Kidney (tissue), 22 donors: ENCODE measurements at places on chromosomes 3 and 15.
A peak's percentile ranks its signal among the peaks of the same experiment; 100 is the strongest.

- H3K27me3 ChIP-seq, result no peaks in the 10 kb centered on the region
- H3K4me3 ChIP-seq, result no peak overlapping the region
- no peaks in the 10 kb centered on the region for H3K36me3 ChIP-seq
- H3K4me1 ChIP-seq, result no peaks in the 10 kb centered on the region
- H3K27ac ChIP-seq, result no peak overlapping the region
These were observed 34.8 kb downstream of the COMMD2 start for GRCh38 chr3:149717391-149718056.

DNA sequence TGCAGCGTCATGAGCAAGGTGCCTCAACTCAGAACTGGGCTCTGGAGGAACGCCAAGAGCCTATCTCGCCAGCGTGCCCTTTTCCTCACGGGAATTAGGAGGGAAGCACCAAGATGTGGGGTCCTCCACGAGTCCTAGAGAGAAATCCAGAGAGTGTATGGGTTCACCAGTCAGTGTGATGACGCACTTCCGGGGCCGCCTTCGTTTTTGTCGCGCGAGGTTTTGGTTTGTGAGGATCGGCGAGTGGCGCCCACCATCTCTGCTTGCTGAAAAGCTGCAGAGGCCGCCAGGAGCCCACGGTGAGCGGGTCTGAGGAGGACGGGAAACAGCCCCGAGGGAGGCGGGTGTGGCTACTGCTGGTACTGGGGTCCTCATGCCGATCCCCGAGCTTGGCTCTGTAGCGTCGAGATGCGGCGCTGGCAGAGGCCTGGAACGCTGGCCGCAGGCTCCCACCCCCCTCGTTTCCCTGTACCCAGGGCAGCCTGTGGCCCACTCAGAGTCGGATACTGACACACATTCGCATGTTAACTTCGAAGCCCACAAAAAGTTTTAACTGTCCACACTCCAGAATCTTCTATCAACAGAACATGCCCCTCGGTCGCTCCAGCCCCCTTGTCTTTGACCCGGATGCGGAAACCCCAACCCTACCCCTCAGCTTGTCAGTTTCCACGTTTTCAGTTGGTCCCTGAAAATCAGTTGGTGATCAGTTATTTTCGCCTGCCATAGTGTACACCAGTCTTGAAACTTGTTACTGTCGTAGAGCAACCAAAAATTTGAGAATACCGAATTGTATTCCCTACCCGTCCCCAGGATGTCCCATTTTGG lies 30.4 kb downstream of the ZNF662 start:
- no peaks in the 10 kb centered on the region for H3K4me1 ChIP-seq
- H3K27me3 ChIP-seq, result no peaks in the 10 kb centered on the region
- H3K27ac ChIP-seq, result no peak overlapping the region

DNA sequence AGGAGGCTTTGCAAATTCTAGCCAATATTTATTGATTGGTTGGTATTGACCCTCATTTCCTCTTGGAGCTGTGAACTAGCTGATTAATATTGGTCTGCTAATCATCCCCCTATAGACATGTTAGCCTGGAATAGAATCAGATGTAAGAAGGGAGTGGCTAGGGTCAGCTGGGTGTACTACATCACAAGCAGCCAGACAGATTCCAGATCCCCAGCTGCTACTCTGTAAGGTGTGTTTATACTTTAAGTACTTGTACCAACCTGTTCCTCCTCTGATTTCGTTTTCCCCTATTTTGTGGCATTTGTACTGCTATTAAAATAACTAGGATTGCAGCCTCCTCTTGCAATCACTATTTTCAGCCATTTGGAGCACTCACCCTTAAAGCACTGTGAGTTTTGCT lies 49.9 kb downstream of the PARP15 start:
- H3K36me3 ChIP-seq, result no peaks in the 10 kb centered on the region
- no peak overlapping the region for H3K27ac ChIP-seq
- no peaks in the 10 kb centered on the region for H3K27me3 ChIP-seq

GRCh38 chr3:62570888-62571287 lies 197.5 kb upstream of the FEZF2 start:
- no peaks in the 10 kb centered on the region for H3K36me3 ChIP-seq
- no peak for DNase-seq
- H3K4me1 ChIP-seq, result no peaks in the 10 kb centered on the region
- H3K4me3 ChIP-seq, result no peak overlapping the region
- H3K27ac ChIP-seq, result no peak overlapping the region

DNA sequence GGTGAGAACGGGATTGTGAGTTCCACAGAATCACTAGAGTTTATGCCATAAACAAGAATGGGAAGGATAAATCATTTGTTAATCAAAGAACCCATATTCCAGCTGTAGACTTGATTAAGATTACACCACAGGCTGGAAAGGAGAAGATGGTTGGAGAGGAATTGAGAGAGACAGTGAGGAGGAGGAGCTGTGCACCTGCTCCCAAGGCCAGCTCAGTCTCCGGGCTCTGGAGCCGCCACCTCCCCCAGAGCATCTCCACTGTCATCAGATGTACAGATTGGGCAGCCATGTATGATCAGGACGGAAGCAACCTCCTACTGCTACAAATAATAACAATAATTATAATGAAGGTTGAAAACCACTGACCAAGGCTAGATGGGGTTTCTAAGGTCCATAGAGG lies 170.0 kb downstream of the MINAR1 start:
- H3K27ac ChIP-seq, result no peak overlapping the region
- DNase-seq, result no peak
- no peaks in the 10 kb centered on the region for H3K36me3 ChIP-seq
- no peaks in the 10 kb centered on the region for H3K27me3 ChIP-seq
- H3K4me1 ChIP-seq, result no peaks in the 10 kb centered on the region

- H3K4me3 ChIP-seq, result no peak overlapping the region
- no peaks in the 10 kb centered on the region for H3K4me1 ChIP-seq
- H3K27me3 ChIP-seq, result no peaks in the 10 kb centered on the region
- no peak overlapping the region for H3K27ac ChIP-seq
- no peaks in the 10 kb centered on the region for H3K36me3 ChIP-seq
These were observed 8.8 kb downstream of the ADPRH start for GRCh38 chr3:119588112-119588511.

DNA sequence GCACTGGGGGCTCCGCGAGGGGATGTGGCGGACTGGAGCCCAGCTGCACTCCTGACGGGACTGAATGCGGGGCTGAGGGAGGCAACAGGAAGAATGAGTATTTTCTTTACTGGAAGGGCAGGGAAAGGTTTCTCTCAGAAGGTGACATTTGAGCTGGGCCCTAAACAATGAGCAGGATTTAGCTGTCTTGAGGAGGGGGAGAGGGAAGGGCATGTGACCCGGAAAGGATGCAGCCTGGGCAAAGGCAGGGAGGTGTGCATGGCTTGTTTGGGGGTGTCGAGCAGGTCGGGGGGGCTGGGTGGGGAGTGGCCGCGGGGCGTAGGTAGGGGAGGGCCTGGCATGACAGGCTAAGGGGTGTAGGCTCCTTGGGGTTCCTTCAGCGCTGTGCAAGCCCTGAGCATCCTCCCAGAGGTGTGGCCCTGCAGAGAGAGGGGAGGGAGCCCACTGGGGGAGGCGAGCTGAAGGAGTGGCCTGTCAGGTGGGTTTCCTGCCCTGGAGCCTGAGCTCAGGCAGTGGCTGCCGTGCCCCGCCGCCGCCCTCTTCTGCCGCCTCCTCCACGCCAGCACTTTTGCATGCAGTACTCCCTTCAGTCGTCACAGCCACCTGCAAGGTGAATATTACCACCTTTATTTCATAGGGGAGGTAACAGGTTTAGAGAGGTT lies 17.2 kb upstream of the ANKDD1A start:
- H3K27me3 ChIP-seq, result no peaks in the 10 kb centered on the region
- peak overlapping the region; percentile 67 for H3K27ac ChIP-seq
- H3K4me1 ChIP-seq, result no peaks in the 10 kb centered on the region
- H3K36me3 ChIP-seq, result no peaks in the 10 kb centered on the region

DNA sequence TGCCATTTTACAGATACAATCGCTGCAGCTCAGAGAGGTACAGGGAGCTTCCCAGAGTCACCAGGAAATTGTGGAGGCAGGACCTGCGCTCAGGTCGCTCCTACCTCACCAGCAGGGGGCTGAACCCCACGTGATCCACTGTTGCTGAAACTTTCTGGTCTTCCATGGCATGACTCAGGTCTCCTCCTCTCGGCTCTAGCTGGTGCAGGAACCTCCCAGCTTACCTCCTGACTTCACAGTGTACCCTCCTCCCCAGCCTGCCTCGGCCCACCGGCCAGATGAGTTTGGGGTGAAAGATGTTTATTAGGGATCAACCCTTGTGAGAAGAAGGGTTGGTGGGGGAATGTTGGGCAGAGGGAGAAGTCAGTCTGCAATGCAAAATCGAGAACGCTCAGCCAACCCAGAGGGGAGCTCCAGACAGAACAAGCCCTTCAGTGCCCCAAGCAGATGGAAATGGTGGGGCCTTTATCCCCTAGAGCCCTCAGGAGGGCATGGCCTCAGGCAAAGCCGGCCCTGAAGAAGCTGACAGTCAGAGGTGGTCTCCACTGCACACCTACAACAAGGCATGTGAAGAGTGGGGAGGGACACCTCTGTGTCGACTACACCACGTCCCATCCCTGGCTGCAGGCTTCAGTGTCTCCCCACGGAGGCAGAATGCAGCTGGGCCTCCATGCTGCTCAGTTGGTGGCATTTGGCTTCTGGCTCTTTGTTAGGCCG lies 118.6 kb upstream of the PRR20G start:
- DNase-seq, result no peak
- H3K4me1 ChIP-seq, result no peaks in the 10 kb centered on the region
- no peak overlapping the region for H3K27ac ChIP-seq
- no peak overlapping the region for H3K4me3 ChIP-seq

GRCh38 chr3:172885704-172886103 lies 135.2 kb downstream of the ECT2 start:
- no peaks in the 10 kb centered on the region for H3K4me1 ChIP-seq
- H3K27me3 ChIP-seq, result no peaks in the 10 kb centered on the region
- H3K4me3 ChIP-seq, result no peak overlapping the region
- no peak overlapping the region for H3K27ac ChIP-seq

DNA sequence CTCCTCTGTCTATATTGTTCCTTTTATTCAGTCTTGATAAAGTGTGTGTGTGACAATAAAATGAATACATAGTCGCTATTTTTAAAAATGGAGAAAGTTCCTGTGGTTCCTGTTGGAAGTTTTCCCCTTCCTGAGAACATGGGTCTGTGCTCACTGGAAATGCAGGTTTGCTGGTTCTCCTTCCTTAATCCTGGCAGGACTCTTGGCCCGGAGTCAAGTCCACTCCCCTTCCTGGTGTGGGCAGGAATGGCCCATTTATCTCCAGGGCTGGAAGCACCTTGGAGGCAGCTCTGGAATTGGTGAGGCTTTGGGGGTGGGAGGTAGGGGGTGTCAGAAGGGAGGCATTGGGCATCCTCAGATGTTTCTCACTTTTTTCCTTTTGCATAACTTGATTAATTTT lies 30.1 kb downstream of the FOXL2 start:
- DNase-seq, result peak; percentile 89
- no peaks in the 10 kb centered on the region for H3K27me3 ChIP-seq
- H3K27ac ChIP-seq, result no peak overlapping the region

GRCh38 chr15:42692997-42693396 lies 43.9 kb downstream of the CDAN1 start:
- H3K4me1 ChIP-seq, result no peaks in the 10 kb centered on the region
- H3K27ac ChIP-seq, result no peak overlapping the region
- no peak overlapping the region for H3K4me3 ChIP-seq
- H3K27me3 ChIP-seq, result no peaks in the 10 kb centered on the region

DNA sequence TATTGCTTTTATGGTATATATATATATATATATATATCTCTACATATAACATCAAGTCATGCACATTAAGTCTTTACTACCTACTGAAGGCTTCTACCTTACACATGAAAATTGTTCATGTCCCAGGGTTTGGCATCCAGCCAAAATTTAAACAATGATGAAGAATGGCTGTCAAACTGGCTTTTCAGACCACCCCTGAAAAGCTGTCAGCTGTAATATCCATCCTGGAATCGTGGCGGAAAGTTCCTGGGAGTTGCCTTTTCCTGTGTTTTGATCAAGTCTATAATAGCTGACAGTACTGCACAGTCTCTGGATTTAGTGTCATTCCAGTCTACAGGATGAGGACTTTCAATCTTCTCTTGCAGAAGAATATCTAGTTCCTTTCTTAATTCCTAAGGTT lies 48.3 kb downstream of the DHX36 start:
- H3K27me3 ChIP-seq, result no peaks in the 10 kb centered on the region
- H3K4me1 ChIP-seq, result no peaks in the 10 kb centered on the region
- peaks cover 23% of the 10 kb centered on the region for H3K36me3 ChIP-seq
- DNase-seq, result no peak

DNA sequence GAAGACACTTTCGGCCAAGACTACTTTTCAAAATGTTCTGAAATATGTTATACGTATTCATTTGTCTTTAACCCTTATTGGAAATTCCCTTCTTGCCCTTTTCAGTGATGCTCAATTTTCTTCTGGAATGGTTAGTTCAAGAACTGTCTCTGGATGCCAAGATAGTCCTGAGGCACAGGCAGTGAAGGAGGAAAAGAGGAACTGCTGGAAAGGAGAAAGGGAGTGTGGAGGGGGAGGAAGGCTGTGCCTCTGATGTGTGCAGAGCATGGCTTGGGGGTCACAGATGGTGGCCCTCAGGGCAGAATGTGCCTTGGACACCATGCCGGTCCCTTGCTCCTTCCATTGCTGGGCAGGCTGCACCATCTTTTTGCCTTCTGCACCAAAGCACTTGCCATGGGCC lies 73.7 kb downstream of the CEP63 start:
- H3K27me3 ChIP-seq, result no peaks in the 10 kb centered on the region
- H3K36me3 ChIP-seq, result no peaks in the 10 kb centered on the region

- peaks cover 4% of the 10 kb centered on the region for H3K4me1 ChIP-seq
- H3K27me3 ChIP-seq, result no peaks in the 10 kb centered on the region
- H3K4me3 ChIP-seq, result no peak overlapping the region
- H3K36me3 ChIP-seq, result no peaks in the 10 kb centered on the region
- DNase-seq, result no peak
These were observed 19.5 kb downstream of the RYK start for GRCh38 chr3:134231131-134231530.
